NCI-H2107 (cell line): ENCODE measurements at places on chromosomes 7 and 10.
A peak's percentile ranks its signal among the peaks of the same experiment; 100 is the strongest.

DNA sequence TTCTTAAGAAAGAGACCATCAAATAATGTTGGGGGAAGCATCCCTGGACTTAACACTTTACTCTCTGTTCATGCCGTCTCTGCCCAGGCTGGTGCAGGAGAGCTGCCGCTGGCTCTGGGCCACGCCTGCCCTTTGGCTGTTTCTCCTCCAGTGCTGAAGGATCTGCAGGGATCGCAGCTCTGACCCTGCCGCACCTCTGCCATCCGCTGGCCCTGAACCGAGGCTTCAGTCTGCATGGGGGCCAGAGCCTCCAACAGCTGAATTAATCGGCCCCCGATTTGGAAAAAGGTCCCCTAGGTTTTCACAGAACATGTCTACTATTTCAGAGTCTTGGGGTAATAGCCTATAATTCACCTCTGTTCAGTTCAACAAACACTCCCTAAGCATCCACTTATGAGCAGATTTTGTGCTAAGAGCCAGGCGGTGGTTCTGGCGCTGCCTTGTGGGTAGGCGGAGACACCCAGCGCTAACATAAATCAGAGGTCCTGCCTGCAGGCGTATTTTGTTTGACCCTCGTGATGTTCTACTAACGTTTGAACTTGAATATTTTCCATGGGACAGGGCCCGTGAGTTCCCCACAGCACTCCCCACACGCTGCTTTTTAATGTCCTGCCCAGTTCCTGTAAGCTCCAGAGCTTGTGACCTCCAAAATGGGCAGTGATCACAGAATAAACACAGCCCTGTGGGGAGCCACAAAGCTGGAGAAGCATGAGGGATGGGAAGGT lies 99.0 kb downstream of the DYNC2I1 start:
- DNase-seq, result no peak

GRCh38 chr10:125584954-125585353 lies 98.0 kb downstream of the TEX36 start:
- no peak for DNase-seq

DNA sequence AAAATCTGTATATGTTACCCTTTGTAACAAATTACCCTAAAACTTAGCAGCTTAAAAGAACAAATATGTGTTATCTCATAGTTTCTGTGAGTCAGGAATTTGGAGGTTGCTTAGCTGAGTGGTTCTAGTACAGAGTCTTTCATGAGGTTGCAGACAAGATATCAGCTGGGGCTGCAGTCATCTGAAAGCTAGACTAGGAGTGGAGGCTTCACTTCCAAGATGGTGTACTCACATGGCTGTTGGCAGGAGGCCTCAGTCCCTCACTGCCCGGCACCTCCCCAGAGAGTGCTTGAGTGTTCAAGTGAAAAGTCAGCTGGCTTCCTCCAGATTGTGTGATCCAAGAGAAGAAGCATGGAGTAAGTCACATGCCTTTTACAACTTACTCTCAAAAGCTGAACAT lies 16.9 kb upstream of the GGCT start:
- DNase-seq, result no peak

GRCh38 chr10:79381804-79382221 lies 34.5 kb downstream of the PPIF start:
- no peak for DNase-seq

- no peak for DNase-seq
Measured at GRCh38 chr10:21449288-21449966, 76.1 kb downstream of the SKIDA1 start.

- DNase-seq, result no peak
Measured at GRCh38 chr10:46077141-46077554, 31.1 kb upstream of the MSMB start.

DNA sequence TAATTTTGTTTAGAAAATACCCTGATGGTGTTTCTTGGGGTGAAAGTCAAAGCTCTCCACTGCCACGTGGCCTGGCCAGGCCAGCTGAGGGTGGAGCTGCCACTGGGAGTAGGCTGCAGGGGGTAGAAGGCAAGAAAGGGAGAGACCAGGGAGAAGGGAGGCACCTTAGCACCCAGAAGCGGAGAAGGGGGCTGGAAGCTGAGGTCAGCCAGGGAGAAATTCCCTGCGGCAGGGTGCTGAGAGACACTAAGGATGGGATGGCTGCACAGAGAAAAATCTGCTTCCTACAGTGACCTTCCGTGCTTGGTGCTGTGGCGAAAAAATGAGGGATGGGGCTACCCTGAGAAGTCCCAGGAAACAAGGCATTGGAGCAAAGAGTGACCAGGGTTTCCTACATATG lies 143.7 kb downstream of the SLIT1 start:
- DNase-seq, result no peak

GRCh38 chr7:138001529-138002095 lies at the start of gene CREB3L2:
CREB3L2 (minus strand) TSS chr7:138002086; CDS start chr7:138001705, 381 bp downstream.
- DNase-seq, result peak; percentile 58

DNA sequence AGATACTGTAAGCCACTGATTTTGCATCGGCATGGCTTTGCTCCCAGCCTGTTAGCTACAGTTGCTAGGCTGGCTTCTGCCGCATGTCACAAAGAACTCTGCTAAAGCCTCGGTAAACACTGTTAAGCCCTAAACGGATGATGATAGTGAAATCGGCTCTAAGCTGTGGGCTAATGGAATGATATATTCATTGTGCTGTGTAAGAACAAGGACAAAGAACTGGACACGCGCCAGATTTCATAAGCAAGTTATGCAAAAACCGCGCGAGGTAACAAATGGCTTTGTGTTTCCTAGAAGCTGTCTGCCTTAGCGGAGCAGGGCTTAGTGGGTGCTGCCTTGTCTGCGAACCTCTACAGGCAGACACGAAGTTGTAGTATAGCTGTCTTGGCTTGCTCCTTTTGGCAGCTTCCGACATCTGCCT lies 331.3 kb upstream of the COBL start:
- DNase-seq, result no peak

DNA sequence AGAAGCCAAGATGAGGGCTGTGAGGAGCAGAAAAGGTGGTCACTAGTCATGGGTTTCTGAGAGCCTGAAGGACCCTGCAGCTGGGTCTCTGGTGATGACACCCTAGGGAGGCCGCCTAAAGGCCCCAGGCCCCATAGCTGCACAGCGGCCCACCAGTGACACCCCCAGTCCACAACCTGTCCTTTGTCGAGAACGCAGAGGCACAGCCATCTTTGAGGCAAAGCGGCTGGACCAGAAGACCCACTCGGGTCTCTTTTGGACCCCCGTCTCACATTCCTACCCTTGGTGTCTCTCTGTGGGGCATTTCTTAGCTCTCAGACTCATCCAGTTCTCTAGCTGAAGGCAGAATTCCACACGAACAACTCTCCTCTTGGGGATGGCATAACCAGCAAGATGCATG lies 18.8 kb downstream of the JCAD start:
- no peak for DNase-seq

GRCh38 chr7:73437621-73438416 lies 4.2 kb downstream of the FZD9 start:
- no peak for DNase-seq

GRCh38 chr10:89237849-89238248 lies 13.7 kb downstream of the LIPA start:
- DNase-seq, result no peak

DNA sequence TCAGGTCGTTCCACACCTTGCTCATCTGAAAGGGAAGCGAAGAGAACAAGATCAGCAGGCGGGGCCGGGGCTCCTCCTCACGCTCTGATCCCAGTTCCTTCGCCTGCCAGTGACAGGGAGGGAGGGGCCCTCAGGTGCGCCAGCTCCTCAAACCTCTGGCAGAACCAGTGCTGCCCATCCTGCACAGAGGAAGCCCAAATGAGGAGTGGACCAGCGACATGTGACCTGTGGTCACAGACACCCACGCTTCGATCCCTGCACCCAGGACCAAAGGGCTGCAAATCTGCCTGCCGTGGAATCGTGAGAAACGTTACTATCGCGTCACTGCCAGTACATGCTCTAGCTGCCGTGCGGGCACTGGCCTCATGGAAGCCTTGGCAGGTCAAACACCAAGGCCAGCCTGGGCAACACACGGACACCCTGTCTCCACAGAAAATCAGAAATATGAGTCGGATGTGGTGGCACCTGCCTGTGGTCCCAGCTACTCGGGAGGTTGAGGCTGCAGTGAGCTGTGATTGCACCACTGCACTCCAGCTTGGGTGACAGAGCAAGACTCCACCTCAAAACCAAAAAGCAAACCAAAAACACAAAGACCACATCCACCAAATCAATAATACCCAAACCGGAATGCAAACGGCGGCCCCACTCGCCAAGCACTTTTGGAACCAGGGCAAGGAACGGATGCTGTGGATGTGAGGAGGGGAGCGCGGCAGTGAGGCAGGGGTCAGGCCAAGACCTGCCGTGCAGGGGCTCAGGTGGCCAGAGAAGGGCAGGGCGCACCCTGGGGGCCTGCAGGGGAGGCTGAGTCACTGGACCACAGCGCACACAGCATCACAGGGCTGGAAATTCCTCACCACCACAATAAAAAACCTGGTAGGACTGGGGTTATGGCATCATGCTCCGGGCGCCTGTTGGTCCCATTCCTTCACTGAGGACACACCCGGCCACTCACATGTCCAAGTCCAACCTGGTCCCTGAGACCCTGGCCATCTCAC lies 13.4 kb downstream of the NUDT1 start:
- DNase-seq, result no peak

DNA sequence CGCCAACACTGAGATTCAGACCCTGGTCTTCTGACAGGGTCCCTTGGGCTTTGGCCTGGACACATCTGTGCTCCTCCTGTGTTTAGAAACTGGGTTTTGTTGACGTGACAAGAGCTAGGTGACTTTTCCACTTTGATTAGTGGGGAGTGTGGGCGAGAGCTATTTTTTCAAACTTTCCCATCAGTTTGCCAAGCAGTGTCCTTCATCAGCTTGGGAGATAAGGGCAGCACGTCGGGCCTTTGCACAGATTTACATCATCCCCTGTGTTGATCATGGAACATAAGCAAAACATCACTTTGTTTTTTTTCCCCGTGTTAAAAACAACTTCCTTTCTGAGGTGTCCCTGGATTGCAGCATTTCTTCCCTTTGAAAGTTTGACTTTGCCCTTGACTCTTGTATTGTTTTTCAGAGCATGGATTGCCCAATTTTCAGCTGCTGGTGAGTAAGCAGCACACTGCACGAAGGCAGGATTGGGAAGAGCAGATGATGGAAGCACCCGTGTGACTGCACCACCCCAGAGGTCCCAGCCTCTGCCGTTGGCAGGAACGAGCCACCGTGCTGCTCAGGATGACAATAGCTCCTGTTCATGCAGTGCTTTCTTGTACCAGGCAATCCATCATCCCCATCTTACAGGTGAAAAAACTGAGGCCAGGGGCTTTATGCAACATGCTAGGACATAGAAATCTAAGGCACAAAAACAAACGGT lies 6.4 kb upstream of the IGFBP1 start:
- DNase-seq, result no peak

DNA sequence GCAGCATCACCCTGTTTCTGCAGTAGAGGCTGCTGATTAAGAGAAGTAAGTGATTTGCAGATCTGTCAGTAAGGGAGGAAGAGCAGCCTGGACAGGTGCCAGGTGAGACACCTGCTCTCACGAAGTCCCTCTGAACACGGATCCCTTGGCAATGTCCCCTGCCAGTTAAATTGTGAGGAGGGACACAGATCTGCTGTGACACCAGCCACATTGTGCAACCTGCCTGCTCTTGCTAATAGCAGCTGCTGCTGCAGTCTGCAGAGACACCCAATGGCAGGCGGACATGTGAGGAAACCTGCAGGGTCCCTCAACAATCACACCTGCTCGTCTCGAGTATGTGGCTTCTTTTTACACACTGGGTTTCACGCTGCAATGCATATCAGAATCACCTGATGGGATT lies 31.9 kb downstream of the ANXA11 start:
- DNase-seq, result peak; percentile 53

DNA sequence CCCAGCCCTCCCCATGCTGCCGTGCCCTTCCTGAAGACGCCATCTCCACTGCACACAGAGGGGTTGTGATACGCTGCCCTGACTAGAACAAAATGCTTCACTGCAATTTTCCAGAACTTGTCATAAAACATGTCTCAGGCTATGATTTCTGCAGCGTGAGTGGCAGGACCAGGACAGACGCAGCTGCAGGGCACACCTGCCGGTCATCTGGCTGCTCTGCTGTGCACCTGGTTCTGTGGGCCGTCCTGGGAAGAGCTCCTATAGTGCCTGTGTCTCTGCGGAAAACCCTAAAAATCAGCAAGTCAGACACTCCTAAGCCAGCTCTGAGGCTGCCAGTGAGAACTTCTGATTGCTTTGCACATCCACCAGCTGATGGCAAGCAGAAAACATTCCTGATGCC lies 39.7 kb upstream of the DIP2C start:
- DNase-seq, result no peak

DNA sequence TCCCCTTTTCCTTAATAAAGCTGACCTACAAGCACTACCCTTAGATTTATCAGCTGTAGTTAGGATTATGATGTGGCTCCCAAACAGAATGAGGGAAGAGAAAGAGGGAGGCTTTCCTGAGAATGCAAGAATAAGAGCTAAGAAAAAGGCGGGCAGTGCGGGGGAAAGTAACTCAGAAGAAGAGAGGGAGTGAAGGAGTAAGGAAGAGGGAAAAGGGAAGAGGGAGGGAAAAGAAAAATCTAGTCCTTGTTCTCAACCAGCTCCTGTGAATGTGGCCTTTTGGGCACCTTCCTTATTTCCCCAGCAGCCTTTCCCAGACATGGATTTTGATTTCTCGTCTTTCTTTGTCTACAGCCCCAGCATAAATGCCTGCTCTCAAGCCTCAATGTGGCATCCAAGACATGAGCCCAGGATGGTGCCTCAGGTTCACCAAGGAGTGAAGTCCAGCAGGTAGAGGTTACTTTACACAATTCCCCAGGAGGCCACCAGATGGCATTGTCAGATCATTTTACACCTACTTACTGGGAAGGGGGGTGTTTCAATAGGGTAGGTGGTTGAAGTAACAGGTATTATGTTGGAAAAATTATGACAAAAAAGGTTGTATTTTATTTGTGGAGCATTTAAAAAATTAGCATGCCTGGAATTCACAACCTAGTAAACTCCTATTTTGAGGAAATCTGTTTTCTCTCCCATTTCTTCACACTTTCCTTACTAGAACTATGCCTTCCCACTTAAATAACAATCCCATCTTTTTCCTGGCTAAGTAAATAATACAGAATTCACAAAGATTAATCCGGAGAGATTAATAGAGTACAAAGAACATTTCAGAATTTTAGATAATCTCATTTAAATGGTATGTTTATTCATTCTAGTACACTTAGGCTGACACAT lies 106.5 kb downstream of the HTR7 start:
- no peak for DNase-seq
